Activated naive CD8-positive, alpha-beta T cell treated with anti-CD3 and anti-CD28 coated beads, Interleukin-2, amount 50 U/mL, for 24 hours (primary cell): ENCODE measurements at places on chromosomes 4 and X.

DNA sequence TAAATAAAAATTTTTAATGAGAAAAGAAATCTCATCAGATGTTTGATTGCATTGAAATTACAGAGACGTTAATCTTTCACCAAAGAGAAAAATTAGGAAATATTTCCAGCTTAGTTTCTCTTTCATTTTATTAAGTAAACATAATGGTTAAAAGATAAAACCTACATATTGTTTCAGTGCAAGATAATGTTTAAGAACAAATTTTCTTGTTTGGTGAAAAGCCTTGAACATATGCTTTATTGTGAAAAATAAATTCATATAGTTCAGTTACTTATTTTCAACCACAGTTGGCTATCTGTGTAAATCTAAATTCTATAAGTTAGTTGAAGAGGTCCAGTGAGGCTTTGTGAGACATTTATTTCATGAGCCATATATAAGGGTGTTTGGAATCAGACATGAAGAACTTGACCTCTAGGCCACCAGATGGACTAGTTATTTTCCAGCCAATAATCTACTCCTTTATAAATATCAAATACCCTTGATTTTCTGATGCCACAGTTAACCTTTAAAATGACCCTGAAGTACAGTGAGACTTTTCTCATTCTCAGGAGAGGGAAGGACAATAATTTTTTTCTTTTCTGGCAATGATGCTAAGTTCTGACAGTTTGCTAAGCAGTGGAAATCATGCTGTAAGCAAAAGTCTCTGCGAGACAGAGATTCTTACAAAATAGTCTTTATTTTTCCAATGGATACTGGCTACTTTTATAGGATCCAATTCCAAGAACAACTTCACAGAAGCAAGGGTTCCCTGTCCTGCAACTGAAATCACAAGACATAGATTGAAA is 2.5 kb downstream of the ARSJ start:
- DNase-seq: no peak

DNA sequence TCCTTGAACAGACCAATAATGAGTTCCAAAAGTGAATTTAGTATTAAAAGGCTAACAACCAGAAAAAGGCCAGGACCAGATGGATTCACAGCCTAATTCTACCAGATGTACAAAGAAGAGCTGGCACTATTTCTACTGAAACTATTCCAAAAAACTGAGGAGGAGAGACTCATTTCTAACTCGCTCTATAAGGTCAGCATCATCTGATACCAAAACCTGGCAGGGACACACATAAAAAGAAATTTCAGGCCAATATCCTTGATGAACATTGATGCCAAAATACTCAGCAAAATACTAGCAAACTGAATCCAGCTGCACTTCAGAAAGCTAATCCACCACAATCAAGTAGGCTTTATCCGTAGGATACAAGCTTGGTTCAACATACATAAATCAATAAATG is 35.8 kb upstream of the USP46 start:
- DNase-seq: no peak

DNA sequence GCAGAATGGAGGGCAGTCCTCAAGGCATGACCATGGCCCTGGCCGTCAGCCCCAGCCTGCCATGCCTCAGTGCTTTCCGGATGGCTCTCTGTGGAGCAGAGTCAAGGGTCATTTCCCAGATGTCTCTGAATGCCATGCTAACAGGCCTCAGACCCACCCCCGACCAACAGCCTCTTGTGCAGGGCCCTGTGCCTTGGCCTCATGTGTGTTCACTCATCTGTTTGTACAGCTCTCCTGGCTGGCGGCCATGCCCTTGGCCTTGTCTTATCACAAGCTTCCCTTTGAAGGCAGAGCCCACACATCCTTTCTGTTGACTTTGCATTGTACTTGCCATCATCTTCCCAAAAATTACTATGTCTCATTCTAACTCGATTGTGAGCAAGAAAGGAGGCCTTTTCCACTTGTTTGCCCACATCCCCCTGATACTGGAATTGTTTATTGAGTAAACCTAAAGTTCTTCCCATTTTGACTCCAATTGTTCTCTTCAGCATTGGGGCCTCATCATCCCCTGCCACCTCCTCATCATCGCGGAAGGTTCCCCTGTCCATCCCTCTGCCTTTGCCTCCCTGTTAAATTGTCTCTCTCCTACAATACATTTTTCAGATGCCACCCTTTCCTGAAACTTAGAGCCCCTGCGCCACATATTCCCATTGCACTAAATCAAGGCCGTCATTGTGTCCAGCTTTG is 6.3 kb downstream of the CA5B start:
- DNase-seq: no peak

DNA sequence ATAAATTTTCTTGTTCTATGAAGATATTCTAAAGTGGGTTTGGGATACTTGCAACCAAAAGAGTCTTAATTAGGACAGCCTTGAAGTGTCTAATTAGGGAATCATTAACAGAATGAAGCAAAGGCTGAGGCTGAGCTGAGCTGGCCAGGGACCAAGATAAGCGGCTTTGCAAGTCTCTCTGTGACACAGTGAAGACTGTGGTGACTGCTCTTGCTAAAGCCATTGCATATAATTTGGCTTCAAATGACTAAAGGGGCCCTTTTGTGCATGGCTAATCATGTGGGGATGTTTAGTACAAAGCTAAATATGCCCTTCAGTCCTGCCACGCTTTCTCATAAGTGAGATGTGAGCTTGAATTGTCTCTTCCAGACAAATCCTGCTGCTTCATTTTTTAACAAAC is 31.2 kb upstream of the GYPA start:
- no peak for DNase-seq

GRCh38 chr4:71417150-71417549 is 78.3 kb downstream of the SLC4A4 start:
- no peak for DNase-seq

DNA sequence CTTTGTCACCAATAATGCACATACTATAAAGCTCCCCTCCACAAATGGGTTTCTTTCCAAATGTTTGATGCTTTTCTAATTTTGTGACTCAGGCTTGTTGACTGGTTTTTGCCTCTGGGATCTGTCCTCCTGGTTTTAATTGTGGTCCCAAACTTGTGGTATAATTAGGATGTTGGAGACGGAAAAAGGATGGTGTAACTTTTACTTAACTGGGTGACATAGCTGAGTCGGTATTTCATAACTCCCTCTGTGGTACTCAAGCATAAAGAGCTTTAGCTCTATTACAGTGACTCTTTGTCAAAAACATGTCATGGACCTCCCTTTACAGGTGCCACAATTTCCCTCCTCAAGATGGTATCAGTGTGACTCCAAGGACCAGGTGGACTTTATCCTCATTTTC is 119.7 kb upstream of the RBPJ start:
- DNase-seq: no peak

GRCh38 chrX:154603438-154604430 is 15.3 kb downstream of the CTAG1B start:
- DNase-seq: no peak

DNA sequence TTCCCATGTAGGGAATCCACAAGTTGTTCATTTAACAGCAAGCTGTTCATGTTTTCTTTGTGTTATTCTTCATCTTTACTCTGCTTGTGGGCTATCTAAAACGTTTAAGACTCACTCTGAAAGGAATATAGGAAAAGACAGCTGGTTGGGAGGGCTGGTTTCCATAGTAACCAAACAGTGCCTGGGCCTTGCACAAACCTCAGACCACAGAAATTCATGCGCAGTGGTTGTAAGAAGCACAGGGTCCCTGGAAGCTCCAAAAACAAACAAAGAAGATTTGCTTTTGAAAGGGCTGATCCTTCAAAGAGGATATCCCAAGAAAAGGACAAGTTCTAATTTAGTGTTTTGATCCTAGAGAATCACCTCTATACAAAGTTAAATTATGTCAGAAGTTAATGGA is 7.8 kb downstream of the SERTM2 start:
- DNase-seq: no peak
